Smooth muscle cell of the brain vasculature (primary cell): ENCODE measurements at places on chromosomes 1 and 21.

GRCh38 chr1:209364716-209365115 lies 218.8 kb upstream of the CAMK1G start:
- no peak for DNase-seq

- DNase-seq, result no peak
Measured at GRCh38 chr1:116544588-116545358, 26.1 kb downstream of the CD58 start.

DNA sequence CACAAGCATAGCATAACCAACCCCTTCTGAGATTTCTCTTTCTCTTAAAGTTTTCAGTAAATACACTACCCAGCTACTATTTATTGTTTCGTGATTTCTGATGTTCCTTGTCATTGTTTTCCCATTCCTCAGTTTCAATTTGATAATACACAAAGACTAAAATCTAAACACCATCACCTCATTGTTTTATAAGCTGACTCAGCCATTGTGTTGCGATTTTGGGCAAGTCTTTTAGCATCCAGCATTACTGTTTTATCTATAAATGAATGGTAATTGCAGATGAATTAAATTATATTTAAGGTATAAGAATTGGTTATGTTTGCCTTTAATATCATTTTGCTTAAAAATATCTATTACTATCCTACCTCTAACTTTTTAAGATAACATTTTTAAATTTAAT lies 1308.5 kb downstream of the PLA2G4A start:
- no peak for DNase-seq

- DNase-seq, result no peak
Measured at GRCh38 chr21:45015469-45015860, 58.9 kb upstream of the ADARB1 start.

DNA sequence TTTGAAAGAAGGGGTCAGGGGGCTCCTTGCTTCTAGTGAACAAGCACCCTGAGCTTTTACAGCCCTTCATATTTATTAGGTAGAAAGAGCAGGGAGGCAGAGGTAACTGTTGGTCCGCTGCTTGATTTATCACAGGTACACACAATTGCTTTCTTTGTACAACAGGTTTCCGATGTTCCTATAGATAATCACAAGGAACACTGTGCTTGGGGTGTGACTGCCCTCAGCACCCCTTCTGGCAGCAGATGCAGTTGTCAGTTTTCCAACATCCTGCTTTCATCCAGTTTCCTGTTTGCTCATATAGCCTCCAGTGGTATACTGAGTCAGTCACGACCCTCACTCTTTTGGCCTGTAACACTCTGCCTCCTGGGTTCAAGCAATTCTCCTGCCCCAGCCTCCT lies 40.6 kb downstream of the SCP2 start:
- DNase-seq, result no peak

DNA sequence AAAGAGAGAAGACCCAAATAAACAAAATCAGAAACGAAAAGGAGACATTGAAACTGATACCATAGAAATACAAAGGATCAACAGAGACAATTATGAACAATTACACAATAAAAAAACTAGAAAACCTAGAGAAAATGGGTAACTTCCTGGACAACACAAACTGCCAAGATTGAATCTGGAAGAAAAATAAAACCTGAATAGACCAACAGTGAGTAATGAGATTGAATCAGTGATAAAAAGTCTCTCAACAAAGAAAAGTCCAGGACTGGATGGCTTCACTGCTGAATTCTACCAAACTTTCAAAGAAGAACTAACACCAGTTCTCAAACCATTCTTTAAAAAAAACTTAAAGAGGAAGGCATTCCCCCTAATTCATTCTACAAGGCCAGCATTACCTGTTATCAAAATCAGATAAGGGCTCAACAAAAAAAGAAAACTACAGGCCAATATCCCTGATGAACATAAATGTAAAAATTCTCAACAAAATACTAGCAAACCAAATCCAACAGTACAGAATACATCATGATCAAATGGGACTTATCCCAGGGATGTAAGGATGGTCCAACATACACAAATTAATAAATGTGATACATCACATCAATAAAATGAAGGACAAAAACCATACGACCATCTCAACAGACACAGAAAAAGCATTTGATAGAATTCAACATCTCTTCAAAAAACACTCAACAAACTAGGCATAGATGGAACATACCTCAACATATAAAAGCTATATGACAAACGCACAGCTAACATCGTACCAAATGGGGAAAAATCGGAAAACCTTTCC lies 119.9 kb downstream of the ACBD6 start:
- DNase-seq, result no peak
